ENCODE measurements at places on chromosomes 3 and 15.
A peak's percentile ranks its signal among the peaks of the same experiment; 100 is the strongest.

DNA sequence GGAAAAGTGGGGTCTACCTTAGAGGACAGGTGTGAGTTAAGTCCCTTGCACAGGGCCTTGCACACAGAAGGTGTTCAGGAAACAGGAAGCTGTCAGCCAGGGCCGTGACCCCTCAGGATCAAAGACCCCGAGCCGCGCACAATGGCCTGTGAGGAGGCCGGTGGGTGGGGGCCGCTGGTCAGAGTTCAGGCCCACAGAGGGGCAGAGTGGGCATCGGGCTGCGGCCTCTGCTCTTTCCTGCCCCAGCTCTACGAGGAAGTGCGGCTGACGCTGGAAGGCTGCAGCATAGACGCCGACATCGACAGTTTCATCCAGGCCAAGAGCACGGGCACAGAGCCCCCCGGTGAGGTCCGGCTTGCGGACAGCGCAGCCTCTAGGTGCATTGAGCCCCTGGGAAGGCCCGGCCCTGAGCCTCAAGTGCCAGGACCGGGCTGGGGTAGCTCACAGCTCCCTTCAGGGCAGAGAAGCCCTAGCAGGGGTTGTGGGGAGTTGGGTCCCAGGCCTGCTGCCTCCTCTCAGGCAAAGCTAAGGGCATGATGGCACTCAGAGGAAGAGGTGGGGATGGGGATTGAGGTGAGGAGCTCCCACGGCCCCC is 37.2 kb downstream of the PSTPIP1 start:
- no peak for DNase-seq

- no peak for DNase-seq
These were observed 310.2 kb downstream of the SATB1 start for GRCh38 chr3:18114894-18115293.

GRCh38 chr3:157830556-157831236 is 275.5 kb downstream of the SHOX2 start:
- no peak for DNase-seq

DNA sequence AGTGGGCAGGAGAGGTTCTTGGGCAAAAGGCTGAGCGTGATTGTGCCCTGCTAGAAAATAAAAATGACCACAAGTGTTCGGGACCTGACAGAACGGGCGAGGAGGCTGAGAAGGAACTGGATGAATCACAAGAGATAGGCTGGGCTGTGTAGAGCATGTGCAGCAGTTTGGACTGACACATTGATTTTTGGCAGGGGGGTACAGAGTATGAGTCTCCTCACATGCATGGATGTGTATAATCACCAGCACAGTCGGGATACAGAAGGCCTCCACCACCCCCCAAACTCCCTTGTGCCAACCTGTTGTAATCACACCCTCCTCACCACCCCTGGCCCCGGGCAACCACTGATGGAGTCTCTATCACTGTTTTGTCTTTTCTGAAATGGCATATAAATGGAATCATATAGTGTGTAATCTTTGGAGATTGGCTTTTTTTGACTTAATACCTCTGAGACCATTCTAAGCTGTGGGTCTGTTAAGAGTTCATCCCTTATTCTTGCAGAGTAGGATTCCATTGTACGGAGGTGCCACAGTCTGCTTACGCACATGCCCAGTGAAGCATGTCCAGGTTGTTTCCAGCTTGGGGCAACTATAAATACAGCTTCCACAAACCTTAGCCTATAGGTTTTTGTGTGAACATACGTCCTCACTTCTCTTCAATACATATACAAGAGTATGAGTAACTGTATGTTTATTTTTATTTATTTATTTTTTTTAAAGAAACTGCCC is 438.8 kb downstream of the FOXP1 start:
- DNase-seq = no peak

DNA sequence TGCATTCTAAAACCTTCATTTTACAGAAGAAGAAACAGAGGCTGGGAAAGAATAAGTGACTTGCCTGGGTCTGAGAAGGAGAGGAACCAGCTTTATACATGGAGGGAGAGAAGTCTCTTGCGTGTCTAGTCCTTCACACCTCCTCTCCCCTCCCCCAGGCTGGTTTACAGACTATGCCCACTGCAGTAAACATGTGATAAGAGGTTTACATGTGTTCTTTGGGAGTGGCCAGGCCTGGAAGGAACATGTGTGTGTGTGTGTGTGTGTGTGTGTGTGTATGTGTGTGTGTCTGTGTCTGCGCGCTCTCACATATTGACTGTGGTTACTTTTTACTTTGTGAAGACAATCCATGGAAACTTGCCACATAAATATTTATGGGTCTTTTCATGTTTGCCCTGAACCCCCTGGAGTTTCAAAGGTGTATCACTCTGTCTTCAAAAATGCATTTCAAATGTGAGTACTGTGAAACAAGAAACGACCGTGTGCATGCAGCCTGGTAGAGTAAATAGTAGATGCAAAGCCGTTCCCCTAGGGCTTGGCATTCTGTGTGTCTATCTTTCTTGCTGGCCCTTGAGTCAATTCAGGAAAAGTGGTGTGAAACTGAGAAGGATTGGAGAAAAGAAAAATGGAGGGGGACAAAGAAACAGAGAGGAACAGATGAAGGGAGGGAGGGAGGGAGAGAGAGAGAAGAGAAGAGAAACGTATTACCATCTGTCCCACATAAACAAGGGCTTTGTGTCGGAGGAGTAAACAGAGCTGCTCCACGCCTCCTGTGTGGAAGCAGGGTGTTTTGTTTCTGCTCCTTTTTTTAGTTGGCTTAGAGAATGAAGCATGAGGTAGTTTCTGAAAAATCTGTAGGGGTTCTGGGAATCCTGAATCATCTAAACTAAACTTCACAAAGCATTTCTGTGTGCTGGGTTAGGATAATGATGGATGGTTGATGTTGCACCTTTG is 51.7 kb downstream of the CLDN11 start:
- DNase-seq = peak; percentile 32

GRCh38 chr15:42080186-42080918 is 14.0 kb downstream of the PLA2G4D start:
- no peak for DNase-seq

DNA sequence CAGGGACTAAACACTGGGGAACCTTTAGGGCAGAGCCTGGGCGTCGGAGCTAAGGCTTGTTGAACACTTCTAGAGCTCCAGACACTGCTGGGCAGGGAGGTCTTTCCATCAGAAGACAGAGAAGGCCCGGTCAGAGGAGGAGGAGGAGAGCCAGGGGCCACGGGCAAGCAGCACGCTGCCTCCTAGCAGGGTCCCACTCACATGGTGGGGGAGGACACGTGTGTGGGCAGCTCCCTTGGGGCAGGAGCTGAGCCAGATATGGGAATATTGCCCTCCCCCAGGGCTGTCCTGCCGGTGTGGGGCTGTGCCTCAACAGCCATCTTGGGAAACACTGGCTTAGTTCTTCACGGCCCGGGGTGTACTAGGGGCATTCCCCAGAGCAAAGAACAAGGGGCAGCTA is 89.6 kb upstream of the TLE3 start:
- no peak for DNase-seq

GRCh38 chr3:32305361-32305876 is 66.9 kb downstream of the CMTM8 start:
- no peak for DNase-seq

DNA sequence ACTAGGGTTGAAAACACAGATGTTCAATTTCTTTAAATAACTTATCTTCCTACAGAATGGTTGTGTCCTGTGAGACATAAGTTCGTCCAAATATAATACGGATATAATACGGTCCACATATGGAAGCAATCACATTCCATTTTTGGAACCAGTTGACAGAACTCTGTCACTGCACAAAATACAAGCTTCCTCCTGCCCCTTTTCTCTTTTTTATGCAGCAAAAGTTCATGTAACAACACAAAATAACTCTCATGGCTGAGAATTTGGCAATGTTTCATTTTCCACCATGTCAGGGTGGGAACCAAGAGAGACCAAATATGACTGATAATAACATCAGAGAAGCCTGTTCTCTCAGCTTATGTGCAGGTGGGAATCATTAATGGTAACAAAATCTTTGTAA is 158.1 kb upstream of the ZNF385D start:
- no peak for DNase-seq

DNA sequence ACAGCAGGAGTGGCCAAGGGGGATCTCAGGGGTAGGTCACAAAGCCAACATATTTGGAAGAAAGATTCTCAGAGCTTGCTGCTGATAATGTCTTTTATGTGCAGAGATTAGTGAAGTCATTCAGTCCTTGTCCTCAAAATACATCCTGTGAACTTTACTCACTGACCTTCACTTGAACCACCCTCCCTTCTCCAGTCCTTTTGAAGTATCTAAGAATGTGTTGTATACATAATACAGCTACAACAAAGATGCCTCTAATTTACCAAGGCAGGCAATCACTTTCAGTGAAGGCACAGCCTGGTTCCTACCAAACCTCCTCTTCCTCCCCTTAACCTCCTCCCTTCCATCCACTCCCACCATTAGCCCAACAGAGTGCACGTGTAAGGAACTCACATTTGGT is 38.3 kb downstream of the ETV5 start:
- no peak for DNase-seq

All from LHCN-M2 (cell line).